ENCODE measurements at places on chromosomes 6 and 20.
A peak's percentile ranks its signal among the peaks of the same experiment; 100 is the strongest.

GRCh38 chr6:97262676-97263075 is 20.3 kb downstream of the MMS22L start:
- DNase-seq, result no peak

DNA sequence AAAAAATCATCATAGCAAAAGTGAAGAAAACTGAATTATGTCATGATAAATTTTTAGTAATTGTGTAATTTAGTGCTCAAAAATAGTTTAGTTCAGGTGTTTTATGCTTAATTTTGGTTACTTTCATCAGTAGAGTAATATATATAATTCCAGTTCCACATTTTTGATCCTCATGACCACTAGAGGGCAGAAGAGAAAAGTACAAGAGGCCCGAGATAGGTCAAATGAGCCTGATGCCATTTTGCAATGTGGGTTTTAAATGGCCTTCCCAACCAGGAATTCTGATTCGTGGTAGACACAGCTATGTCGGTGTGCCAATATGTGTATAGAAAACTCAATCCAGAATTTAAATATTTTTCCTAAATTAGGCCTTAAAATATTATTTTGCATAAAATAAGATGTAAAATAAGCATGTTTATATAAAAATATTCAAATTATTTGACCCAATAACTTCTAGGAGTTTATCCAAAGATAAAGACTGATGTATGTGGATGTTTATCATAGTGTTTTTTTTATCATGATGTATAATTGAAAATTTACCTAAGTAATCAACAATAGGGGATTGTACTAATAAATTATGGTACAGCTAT is 159.7 kb upstream of the RPS6KA2 start:
- DNase-seq, result peak; percentile 13

DNA sequence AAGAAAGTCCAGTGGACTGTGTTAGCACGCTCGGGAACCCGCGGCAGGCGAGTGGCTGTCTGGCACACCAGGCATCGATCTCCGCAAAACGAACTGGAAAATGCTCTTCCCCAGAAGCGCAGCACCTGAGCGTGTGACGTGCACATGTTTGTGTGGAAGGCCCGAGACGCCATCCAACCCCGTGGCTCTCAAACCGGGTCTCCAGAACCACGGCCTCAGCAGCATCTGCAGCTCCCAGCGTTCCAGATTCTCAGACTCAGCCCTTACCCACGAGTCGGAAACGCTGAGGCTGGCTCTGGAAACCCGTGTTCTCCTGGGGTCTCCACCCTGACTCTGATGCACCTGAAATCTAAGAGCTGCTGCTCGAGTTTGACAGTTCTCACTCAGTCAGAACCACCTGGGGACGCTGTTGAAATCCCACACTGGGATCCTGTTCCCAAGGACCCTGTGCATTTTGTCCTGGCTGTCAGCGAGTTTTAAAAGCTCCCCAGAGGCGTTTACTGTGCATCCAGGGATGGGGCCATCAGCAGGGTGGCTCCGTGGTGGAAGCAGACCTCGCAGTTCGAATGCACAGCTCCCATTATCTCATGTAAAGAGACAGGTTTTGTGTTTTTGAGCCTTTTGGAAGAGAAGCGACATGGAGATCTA is 69.0 kb downstream of the DLL1 start:
- DNase-seq, result no peak

DNA sequence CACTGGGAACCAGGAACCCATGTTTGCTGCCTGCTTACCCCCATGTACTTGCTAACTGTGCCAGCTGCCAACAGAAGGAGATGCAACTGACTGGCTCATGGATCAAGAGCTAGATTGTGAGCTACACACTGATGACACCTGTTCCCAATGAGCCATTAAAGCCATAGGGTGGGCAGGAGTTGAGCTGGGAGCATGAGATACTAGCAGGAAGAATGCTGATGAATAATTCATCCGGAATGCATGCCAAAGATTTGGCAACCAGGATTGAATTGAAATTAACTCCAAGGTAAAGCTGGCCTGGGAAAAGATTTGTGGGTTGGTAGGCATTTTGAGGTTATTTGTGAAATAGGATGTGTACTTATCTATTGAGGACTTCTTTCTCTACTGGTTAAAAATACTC is 631.1 kb downstream of the KIF16B start:
- no peak for DNase-seq

GRCh38 chr20:41268402-41268801 is 49.1 kb downstream of the ZHX3 start:
- no peak for DNase-seq

DNA sequence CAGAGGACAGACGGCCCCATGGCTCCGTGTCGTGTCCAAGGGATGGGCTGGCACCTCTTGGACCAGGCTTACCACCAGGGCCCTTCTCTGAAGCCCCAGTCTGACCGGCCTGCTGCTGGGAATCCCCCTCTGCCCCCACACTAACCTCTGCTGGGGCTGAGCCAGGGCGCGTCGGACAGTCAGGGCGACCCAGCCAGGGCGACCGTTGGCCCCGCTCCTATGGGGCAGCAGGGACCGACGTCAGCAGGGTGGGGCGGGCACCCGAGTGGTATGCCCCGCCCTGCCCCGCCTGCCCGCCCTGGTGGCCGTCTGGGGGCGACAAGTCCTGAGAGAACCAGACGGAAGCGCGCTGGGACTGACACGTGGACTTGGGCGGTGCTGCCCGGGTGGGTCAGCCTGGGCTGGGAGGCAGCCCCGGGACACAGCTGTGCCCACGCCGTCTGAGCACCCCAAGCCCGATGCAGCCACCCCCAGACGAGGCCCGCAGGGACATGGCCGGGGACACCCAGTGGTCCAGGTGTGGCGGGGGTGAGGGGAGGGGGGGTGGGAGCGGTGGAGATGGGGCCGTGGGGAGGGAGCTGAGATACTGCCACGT is at the start of gene SLC17A9:
Gene SLC17A9 (plus strand): TSS at position 337 of the 595 bp plus-strand sequence. CDS start 122 bp downstream, at position 459.
- DNase-seq, result no peak

DNA sequence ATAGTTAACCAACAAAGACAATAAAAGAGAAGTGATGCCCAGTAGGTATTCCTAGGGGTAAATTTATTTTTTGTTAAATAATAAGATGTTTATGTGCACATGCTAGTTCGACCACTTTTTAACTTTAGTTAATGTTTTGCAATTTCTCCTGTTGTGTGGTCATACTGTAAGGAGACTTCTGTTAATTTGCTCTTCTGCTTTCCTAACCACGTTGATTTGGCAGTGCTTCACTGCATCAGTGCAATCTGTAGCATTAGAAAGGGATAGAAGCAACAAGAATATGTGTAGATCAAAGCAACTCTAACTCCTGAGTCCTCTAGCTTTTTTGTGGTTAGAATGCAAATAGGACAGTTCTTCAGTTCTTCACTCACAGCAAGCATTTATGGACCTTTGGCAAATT is 13.9 kb downstream of the MYB start:
- DNase-seq, result no peak

GRCh38 chr6:32815115-32815514 is 1.7 kb downstream of the HLA-DOB start:
- DNase-seq, result no peak

- DNase-seq, result no peak
Measured at GRCh38 chr20:31475472-31476293, 595 bp downstream of the REM1 start.

GRCh38 chr6:117840541-117840983 is 66.5 kb upstream of the SLC35F1 start:
- no peak for DNase-seq

DNA sequence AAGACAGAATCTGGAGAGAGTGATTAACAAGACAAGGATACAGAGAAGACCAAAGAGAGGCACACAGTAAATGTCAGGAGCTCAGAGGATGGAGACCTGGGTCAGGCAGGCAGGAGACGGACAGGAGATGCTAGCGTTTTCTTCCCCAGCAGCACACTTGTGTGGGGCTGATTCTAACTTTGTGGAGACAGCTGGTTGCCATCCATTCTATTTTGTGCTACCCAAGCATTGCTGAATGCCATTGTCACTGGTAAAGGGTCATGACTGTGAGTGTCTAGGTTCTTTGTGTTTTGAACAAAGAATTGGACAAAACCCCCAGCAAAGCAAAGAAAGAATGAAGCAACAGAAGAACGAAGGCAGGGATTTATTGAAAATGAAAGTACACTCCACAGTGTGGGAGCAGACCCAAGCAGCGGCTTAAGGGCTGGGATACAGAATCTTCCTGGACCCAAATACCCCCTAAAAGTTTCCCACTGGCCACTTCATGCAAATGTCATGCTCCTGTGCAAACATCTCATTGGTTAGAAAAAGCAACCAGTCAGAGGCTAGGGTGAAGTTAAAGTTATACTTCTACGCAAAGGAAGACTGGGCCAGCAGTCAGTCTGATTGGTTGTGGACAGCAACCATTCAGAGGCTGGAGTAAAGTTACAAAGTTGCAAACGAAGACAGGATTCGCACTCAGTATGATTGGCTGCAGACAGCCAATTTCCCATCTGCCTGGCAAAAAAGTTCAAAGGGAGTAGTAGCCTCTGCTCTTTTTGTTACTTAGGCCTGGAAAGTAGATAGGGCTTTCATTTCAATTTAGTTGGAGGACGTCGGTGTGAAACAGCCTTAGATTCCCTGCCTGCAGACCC is 17.5 kb downstream of the PTK7 start:
- peak; percentile 60 for DNase-seq

DNA sequence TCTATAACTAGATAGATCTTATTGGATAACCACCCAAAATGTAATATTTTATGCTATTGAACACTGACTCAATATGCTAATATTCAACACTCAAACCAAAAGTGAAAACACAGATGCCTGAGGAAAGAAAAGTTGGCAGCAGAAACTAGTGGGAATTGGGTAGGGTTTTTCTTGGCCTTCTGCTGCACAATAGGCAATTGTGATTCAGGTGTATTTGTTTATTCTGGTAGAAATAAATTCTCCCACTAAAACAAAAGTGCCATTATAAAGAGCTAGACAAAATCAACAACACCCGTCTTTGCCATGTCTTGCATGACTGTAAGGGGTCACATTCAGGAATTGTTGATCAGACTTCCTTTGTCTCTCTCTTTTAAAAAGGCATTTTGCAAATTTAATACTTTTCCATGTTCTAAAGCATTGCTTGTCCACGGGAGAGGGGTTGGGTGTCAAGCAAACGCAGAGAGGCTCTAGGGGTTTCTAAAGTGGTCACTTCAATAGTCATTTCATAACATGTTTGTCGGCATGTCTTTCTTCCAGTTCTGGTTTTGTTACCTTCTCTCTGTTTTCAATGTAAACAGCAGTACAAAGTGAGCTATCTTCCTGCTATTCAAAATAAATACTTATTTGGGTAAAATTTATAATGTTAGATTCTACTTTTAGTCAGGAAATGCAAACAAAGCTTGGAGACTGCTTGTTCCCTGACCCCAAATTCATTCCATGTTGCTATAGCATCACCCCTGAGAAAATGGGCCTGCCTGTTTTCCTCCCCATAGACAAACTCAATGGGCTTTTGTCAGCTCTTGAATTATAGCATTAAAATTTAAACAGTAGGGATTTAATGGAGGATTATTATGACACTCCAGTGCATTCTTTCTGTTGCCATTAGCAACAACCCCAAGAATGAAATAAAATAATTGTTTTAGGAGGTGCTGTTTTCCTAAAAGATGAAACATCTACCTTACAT is 217.0 kb upstream of the CCN2 start:
- no peak for DNase-seq

DNA sequence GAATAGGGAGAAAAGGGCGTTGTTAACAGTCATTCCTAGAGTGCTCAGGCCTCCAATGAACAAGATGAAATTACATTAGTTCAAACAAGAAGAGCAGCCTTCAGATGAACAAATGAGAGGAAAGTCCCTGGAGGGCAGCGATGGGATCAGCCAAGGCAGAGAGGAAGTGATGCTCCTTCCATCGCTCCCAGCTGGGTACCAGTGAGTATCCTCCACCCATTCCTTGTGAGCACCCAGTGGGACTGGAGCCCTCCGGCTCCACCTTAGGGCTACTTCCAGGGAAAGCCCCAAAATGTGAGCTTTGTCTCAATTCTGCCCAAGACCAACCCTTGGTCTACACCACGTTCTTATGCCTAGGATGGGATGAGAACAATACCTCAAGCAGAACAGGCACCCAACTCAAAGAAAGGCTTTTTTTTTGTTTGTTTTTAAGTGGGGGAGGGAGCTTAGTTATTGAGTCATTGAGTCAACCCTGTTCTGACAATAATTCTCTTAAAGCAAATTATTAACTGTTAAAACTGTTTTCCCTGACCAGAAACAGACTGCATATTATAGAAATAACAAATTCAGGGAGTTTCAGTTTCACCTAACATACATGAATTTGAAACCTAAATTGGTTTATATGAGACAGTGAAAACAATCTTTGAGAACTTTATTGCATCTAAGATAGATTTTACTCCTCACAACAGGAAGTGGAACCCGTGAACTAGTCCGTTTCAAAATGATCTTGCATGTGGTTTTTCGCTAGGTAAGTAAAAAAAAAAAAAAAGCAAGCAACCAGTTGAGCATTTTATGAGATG is 106.9 kb downstream of the IPCEF1 start:
- no peak for DNase-seq

- no peak for DNase-seq
Measured at GRCh38 chr6:160022101-160022500, 53.2 kb downstream of the IGF2R start.

- peak; percentile 26 for DNase-seq
Measured at GRCh38 chr6:89970609-89971337, 76.5 kb downstream of the GJA10 start.

DNA sequence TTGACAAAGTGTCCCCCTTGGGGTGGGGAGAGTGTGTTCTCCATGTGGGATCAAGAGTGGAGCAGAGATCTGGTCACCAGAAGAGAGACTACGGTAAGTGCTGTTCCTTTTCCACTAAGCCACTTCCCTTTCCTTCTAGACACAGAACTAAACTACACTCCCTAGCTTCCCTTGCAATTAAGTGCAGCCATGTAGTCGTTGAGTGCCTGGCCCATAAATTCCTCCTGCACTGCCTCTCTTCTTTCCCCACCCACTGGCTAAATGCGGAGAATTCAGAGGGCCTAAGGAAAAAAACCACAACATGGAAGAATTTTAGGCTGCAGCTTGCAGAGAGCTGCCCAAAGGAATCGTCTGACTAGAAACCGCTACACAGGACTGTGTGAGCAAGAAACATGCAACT is 1.5 kb downstream of the WDR27 start:
- DNase-seq, result no peak

DNA sequence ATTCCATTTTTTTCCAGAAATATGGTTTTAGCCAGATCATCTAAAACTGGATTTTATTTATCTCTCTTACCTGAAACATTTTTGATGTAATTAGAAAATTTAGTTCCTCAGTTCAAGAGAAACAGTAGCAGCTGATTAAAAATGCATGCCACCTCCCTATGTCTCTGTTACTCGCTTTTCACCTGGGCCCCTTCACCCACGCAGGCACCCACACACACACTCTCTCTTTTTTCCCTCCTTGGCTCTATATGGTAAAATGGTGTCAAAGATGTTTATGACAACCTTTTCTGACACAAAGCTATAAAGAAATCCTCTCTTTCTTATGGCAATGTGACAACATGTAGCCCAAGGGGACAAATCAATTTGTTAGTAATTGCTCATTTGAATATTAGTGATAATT is 5.8 kb upstream of the SGK1 start:
- DNase-seq, result no peak

All from fibroblast of skin of left biceps (primary cell).